NCI-H748 treated with DMSO at 0.1 percent for 48 hours (cell line): ENCODE measurements at places on chromosomes 1 and 21.

DNA sequence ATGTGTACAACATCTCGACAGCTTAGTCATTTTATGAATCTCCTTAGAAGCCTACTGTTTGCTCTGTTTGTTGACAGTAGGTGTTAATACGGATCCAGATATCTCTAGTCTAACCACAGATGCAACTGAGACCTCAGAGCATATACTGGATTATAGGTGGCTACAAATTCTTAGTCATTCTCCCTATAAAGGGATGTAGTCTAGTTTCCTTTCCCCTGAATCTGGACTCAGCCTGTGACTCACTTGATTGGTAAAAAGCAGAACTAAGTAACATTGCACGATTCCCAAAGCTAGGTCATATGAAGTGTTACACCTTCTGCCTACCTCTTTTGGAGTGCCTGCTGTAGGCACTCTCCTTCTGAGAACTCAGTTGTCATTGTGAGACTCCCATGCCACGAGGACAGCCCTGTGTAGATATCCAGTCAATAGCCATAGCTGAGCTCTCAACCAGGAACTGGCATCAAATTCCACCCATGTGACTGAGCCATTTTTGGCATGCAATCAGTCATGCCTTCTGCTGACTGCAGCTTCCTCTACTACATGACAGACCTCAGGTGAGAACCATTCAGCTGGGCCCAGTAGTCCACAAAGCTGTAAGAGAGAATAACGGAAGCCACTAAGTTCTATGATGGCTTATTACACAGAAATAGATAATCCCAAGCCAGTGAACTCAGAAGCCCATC, 135.9 kb upstream of the CHRM3 start:
- no peak for DNase-seq

DNA sequence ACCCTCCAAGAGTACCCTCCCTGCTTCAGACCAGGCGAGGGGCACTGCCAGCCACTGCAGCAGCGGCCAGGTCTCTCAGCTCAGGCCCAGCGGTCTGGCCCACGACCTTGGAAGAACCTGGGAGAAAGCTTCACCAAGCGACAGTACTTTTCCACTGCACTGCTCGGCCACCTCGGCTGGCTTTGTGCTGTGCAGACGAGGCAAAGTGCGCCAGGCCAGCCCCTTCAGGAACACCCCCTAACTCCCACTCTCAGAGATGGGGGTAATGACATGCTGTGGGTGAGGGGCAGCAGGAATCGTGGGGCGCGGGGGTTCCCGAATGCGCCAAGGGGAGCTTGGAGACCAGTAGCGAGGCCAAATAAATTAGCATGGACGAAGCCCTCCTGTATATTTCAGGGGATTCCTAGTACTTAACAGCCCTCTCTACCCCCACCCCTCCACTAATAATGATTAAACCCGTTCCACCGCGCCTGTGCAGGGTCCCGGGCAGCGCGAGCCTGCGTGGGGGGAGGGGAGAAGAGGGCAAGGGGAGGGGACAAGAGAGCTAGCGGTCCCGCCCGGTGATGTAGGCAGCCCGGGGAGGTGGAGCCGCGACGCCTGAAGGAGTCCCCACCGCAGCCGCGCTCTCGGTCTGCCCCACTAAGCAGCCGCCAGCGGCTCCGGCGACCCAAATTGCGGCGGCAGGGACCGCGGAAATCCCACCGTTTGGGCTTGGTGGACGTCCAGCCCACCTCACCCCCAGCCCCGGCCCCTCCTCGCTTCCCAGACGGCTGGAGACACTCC, at the start of gene FAM43B:
Gene FAM43B, plus strand, starts transcription at position 629 of the 783 bp plus-strand sequence. CDS start 401 bp downstream, outside the sequence.
- DNase-seq: no peak

GRCh38 chr1:15992187-15992553, 11.9 kb upstream of the SRARP start:
- DNase-seq: no peak

DNA sequence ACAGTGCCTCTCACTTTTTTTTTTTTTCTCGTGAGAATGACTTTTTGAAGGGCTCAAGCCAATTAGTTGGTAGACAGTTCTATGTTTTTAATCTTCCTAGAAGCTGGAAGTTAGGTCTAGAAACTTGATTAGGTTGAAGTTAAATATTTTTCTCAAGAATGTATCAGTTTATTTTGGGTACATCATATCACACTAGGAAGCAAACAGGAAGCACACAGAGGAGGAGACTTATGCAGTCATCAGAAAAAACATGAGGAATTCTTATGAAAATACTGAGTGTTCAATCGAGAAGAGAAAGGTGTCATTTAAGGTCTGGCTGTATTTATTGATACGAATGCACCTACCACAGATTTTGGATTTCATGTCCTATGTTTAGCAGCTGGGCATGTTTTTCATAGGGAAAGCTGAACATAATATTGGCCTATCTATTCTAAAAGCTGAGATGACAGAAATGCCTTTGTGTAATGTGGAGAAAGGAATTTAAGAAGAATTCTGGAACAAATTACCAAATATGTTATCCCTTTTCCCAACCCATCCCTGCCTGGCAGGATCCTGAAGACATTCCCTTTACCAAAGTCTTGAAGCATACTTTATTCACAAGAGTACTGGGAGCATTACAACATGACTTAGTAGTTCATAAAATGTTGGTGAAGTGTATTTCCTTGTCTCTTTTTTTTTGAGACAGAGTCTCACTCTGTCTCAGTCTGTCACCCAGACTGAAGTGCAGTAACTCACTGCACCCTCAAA, 17.5 kb upstream of the ZFP69B start:
- no peak for DNase-seq

DNA sequence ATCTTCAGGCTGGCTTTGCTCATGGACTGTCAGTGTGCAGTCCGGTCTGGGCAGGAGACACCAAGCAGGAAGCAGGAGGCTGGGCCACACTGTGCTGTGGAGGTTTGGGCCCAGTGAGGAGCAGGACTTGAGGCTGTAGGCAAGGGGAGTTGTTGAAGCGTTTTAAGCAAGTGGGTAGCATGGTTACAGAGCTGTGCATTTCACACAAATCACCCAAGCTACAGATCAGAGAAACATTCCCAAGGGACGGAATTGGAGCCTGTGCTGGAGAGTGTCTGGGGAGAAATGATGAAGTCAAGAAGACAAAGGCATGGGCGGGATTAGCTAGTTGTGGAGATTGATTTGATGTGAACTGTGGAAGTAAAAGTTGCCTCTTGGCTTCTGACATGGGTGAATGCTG, 60.9 kb downstream of the KIF21B start:
- no peak for DNase-seq

DNA sequence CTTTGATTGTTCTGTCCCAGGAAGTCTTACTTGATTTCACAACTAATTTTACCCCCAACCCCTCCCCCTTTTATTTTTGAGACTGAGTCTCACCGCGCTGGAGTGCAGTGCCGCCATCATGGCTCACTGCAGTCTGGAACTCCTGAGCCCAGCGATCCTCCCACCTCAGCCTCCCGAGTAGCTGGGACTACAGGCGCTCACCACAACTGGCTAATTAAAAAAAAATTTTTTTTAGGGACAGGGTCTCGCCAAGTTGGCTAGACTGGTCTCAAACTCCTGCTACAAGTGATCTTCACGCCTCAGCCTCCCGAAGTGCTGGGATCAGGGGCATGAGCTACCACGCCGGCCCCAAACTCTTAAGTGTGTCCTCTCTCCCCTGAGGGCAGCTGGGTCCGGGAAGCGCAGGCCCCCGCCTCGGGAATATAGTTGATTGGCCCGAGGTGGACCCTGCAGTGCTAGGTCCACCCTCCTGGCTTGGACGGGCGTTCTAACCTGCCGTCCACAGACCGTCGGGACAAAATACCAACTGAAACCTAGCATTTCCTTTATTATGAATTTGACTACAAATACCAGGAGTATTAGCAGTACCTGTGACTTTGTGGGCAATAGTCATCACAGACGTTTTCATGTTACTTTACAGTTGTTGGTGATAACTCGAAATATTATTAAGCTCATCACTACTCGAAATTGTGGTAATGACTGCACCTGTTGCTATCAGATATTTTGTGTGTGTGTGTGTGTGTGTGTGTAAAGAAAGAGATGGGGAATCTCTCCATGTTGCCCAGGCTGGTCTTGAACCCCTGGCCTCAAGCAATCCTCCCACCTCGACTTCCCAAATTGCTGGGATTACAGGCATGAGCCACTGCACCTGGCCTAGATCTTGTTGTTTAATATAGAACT, 642 bp upstream of the PARP1 start:
- DNase-seq: no peak

DNA sequence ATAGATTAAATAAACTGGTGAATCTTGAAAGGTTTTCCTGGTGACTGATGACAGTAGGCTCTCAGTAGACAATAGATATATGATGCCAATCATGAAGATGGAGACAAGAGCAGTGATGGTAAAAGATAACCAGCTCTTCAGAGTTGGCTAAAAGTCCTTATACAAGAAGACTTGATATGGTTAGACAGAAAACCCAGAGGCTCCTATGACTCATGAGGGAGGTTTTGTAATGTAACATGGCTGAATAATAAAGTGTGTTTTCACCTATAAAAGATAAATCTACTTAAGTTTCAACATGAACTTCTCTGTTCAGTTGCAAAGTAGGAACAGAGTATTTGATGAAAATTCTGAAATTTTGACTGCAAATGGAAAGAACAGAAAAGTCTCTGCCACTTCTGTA, 12.7 kb upstream of the CRNN start:
- no peak for DNase-seq

- no peak for DNase-seq
Observed at GRCh38 chr1:172801771-172802322, 142.9 kb downstream of the FASLG start.

DNA sequence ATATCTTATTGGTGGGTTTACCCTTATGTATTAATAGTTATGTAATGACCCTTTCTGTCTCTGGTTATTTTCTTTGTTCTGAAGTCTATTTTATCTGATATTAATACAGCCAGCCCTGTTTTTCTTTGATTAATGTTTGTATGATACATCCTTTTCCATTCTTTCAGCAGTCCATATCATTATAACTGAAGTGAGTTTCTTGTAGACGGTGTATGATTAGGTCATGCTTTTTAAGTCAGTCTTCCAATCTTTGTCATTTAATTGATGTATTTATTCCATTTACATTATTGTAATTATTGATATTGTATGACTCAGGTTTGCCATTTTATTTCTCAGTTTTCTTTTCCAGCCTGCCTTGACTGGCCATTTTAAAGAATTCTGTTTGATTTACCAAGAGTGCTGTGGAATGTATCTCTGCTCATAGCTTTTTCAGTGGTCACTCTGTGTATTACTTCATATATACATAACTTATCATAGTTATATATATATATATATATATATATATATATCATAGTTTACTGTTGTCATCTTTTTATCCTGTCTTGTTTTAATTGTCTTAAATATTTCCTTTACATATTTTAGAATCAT, 10.5 kb downstream of the RAB4A start:
- DNase-seq: no peak

- peak; percentile 63 for DNase-seq
Observed at GRCh38 chr1:182617014-182617429, 12.8 kb upstream of the RGS16 start.

GRCh38 chr1:21886486-21887215, 50.5 kb downstream of the HSPG2 start:
- no peak for DNase-seq

DNA sequence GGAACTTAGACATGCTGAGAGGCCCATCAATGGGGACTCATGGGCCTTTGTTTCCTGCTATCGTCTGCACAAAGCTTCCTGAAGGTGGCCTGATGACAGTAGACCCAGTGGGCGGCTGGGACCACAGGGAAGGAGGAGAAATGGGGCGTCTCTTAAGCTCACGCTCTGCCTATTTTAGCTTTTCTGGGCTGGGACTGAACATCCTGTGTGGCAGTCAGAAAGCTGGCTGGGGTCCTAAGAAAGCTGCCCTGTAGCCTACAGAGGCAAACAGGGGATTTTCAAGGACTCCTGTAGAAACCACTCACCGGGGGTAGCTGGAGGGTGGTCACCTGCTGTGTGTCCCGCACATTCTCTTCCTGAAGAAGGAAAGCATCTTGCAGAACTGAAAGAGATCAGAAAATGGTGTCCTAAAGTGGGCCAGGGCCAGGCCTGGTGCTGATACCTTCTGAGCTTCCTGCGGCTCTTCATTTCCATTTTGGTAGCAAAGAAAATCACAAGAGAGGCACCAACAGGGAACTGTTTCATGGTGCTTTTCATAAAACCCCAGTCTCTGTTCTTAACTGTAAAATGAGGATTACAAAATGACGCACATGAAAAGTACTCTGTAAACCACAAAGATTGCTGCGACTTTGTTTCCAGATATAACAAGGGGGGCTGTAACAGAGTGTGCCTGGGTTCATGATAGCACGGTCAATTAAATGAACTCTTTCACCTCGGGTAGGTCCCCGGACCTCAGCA, 8.6 kb downstream of the ZNF496 start:
- DNase-seq: no peak

GRCh38 chr1:118618618-118619340, 369.4 kb downstream of the TBX15 start:
- DNase-seq: no peak

- DNase-seq: no peak
Observed at GRCh38 chr1:53821380-53821779, 16.7 kb downstream of the NDC1 start.

GRCh38 chr1:194342484-194343262, 1156.3 kb upstream of the B3GALT2 start:
- no peak for DNase-seq

- DNase-seq: no peak
Observed at GRCh38 chr21:31005019-31005418, 33.3 kb downstream of the KRTAP19-8 start.

GRCh38 chr1:206555473-206555935, 48.2 kb downstream of the RASSF5 start:
- DNase-seq: no peak

DNA sequence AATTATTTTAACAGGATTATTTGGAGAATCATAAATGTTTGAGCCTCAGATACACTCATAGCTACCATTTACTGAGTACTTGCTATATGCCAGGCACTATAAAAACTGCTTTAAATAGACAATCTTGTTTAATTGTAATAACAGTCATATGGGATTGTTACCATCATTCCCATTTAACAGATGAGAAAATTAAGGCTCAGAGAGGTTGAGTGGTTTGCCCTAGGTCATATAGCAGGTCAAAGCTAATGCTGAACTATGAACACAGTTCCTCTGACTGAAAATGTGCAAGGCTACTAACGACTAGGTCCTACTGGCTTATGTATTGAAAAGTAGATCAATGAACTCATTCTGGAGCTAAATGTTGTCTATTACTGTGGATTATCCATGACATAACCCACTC, 63.4 kb downstream of the DDR2 start:
- DNase-seq: no peak

DNA sequence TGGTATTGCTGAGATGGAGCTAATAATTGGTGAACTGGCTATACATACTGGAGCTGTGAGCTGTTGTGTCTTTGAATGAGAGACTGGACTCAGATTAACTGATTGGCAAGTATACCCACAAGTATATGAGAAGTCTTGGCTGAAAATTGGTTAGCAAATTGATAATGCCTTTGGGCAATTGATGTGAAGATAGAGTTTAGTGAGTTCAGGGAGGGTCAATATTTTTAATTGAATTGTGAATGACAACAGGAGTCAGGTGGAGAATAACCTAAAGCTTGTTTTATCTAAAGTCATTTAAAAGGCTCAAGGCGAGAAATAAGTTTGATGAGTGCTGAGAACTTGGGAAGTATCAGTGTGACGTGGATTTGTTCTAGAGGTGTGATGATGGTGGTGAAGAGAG, 27.5 kb downstream of the NCAM2 start:
- no peak for DNase-seq
